ENCODE measurements at places on chromosomes 5 and 9.

GRCh38 chr9:96719921-96720320 is 58.0 kb downstream of the ZNF510 start:
- no peak for DNase-seq

- DNase-seq: no peak
Observed at GRCh38 chr9:95653246-95653645, 136.5 kb upstream of the PTCH1 start.

GRCh38 chr5:127849408-127849807 is 146.2 kb downstream of the CCDC192 start:
- no peak for DNase-seq

- no peak for DNase-seq
Observed at GRCh38 chr9:99855467-99856176, 33.9 kb downstream of the NR4A3 start.

- DNase-seq: no peak
Observed at GRCh38 chr9:77987880-77988525, 43.6 kb downstream of the GNAQ start.

DNA sequence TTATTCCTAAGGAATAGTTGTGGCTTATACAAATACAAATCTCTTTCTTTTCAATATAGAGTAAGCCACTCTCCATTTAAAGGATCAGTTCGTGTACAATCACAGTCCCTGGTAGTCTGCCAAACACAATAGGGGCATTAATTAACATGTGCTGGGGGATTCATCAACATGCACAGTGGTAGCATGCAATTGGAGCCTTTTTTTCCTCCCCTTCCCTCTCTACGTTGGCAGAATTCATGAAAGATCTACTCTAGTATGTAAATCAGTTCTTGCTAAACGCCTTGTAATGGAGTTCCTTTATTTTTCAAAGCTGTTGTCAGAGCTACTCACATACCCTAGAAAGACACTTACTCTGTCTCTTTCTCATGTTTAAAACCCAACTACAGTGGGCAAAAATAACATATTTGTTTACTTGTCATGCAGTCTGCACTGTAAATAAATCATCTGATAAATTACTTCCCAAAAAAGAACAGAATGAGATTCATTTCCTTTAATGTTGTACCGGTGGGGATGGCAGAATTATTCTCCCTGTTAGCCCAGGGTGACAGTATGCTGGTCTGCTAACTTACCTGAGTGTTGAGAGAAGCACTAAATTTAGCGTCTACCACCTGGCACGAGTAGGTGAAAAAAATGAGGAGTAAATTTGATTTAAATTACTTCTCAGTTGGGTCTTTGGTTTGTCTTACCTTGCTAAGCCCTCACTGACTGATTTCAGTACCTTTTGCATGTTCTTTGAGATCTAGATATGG is 341.5 kb upstream of the CCNH start:
- no peak for DNase-seq

GRCh38 chr9:111940697-111941096 is 44.1 kb downstream of the UGCG start:
- DNase-seq: no peak

DNA sequence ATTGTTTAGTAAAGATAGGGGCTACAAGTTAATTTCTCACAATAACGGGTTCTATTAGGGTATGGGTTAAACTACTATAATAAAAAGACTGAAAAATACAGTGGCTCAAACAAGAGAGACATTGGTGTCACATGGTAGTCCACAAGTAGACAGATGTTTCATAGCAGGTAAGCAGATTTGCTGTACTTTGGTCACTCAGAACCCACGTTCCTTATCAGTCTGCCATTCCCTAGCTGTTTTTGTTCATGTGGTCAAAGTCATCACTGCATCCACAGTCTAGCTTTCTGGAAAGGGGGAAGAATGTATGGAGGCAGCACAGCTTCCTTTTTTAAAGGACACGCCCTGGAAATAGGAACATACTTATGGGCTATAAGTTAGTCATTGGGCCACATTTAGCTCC is 73.0 kb downstream of the SLC12A2 start:
- DNase-seq: no peak

- no peak for DNase-seq
Observed at GRCh38 chr5:153970496-153970895, 68.2 kb downstream of the FAM114A2 start.

DNA sequence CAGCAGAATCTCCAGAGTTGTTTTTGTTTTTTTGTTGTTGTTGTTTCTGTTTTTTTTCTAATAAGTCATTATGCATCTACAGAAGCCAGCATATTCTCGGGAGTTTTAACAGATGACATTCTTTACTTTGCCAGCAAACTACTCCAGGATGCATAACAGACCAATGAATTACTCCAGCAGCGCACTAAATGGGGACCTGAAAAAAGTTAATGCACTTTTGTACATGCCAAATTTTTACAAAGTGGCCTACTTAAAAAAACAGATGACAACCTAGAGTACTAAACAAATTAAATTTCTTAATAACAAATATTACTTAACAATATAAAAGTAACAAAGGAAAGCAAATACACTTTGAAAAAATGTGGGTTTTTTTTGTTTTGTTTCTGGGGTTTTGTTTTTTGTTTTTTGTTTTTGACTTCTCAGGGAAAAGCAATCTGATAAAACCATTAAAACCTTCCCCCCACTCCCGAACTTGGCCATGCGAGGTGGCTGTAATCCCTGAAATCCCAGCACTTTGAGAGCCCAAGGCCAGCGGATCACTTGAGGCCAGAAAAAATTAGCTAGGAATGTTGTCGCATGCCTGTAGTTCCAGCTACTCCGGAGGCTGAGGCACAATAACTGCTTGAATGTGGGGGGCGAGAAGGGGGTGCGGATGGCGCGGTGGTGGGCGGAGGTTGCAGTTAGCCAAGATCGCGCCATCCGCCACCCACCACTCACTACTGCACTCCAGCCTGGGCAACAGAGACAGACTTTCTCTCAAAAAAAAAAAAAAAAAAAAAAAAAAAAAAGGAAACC is 352.4 kb downstream of the CETN3 start:
- no peak for DNase-seq

DNA sequence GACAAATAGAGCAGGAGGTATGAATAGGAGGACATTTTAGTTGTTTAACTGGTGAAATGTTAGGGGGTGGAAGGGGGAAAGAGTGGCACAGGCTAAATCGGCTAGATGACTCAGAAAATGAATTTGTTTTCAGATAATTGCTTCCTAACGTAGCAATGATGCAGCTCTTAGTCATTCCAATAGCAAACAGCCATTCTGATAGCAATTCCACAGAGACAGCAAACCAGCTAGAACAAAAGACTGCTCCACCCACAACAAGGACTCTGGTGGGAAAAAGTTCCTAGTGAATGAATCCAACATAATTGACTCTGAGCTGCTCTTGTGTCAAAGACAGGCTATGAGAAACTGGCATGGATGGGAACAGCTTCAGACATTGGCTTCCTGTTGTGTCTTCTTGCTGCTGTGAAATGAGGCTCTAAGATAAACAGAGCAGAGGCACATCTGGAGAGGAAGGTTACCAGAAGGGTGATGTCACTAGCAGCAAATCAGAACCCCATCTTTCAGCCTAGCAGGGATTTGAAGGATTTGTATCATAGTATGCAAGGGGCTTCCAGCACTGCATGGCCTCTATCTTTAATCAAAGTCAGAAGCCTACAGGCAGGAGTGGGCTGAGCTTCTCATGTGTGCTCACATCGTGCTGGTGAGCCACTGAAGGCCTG is 28.1 kb upstream of the F2RL1 start:
- DNase-seq: no peak

GRCh38 chr9:98971168-98971914 is 27.6 kb downstream of the COL15A1 start:
- DNase-seq: no peak

GRCh38 chr5:141150993-141151325 is 1.1 kb downstream of the PCDHB6 start:
- DNase-seq: no peak

Data from left colon (tissue), 2 donors.